Stimulated activated CD4-positive, alpha-beta T cell treated with anti-CD3 and anti-CD28 coated beads, Interleukin-1b, Interleukin-23, amount 100 ng/mL, for 4 hours (primary cell): ENCODE measurements at places on chromosomes 2 and 18.

GRCh38 chr2:205848601-205849000 lies 166.3 kb downstream of the NRP2 start:
- DNase-seq, result no peak

GRCh38 chr2:190678444-190679162 lies 29.7 kb downstream of the NAB1 start:
- peak; percentile 14 for DNase-seq

- DNase-seq, result no peak
Measured at GRCh38 chr2:14978845-14979244, 346.3 kb downstream of the LRATD1 start.

DNA sequence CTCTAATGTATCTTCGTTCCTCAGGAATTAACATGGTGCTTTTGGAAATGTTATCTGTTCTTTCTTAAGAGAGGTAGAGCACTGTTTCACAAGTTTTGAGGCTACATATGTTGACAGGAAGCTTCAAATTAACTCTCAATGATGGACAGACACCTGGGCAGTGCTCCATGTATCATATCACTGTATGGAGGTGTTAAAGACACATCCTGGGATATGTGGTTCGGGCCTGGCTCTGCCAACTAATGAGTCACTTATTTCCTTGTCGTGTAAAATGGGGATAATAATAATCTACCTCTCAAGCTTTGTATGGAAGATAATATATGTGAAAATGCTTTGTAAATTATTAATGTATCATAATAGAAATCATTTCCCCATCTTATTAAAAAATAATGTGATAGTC lies 90.2 kb downstream of the PARD3B start:
- DNase-seq, result no peak

GRCh38 chr2:188969651-188970050 lies 4.5 kb upstream of the COL3A1 start:
- no peak for DNase-seq

- no peak for DNase-seq
Measured at GRCh38 chr2:207768168-207768865, 1.4 kb downstream of the FZD5 start.

GRCh38 chr2:24771764-24772586 lies 21.2 kb downstream of the PTRHD1 start:
- no peak for DNase-seq

GRCh38 chr2:25617948-25618646 lies 55.3 kb downstream of the DTNB start:
- DNase-seq, result no peak
